Right atrium auricular region (tissue), 2 donors: ENCODE measurements at places on chromosomes 11 and 22. TPM values are rescaled to one million over a fixed set of nuclear protein-coding genes. Genes with fewer than 3 reads are reported as not detected.

CHRDL2 gene
- total RNA-seq: 2.0 TPM

OR10A2 gene
- total RNA-seq: not detected

YPEL4 gene
- 0.63 TPM for total RNA-seq

IL17REL gene
- not detected for total RNA-seq

ELFN2 gene
- not detected for total RNA-seq

KMT2A gene
- 41.7 TPM for total RNA-seq

OR4C45 gene
- total RNA-seq: not detected

SUSD2 gene
- 9.5 TPM for total RNA-seq

OR2D2 gene
- not detected for total RNA-seq

PICALM gene
- total RNA-seq: 286 TPM

FAM180B gene
- not detected for total RNA-seq

ACER3 gene
- total RNA-seq: 11.3 TPM

GGTLC3 gene
- total RNA-seq: not detected

- no peak for DNase-seq
These were observed 355.7 kb downstream of the CNTN5 start for GRCh38 chr11:99376463-99376862.

GRCh38 chr22:19523240-19524169, 705 bp downstream of the CLDN5 start:
- DNase-seq: no peak

GRCh38 chr11:134802116-134802515, 390.1 kb upstream of the B3GAT1 start:
- no peak for DNase-seq

DNA sequence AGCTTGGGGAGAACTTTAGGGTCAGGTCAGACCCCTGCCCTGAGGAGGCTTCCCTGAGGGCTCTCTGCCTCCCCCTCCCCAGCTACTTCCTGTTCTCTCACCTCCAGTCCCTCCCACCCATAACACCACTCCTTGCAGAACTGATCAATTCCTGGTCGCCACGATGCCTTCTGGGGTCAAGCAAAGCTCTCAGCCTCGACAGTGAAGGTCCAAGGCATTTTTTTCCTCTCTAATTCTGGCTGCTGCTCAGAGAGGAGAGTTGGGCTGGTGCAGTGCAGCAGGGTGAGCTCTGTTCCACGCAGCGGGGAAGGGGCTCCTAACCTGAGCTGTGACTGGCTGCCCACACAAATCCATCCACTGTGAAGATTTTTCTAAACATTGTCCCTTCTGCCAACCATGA, 628.4 kb downstream of the BRD1 start:
- no peak for DNase-seq

- DNase-seq: peak; percentile 73
These were observed 380.1 kb downstream of the LARGE1 start for GRCh38 chr22:33539902-33540751.

GRCh38 chr11:26844963-26845362, 123.1 kb upstream of the SLC5A12 start:
- DNase-seq: no peak

GRCh38 chr11:32454993-32455392, 19.7 kb upstream of the WT1 start:
- DNase-seq: no peak

DNA sequence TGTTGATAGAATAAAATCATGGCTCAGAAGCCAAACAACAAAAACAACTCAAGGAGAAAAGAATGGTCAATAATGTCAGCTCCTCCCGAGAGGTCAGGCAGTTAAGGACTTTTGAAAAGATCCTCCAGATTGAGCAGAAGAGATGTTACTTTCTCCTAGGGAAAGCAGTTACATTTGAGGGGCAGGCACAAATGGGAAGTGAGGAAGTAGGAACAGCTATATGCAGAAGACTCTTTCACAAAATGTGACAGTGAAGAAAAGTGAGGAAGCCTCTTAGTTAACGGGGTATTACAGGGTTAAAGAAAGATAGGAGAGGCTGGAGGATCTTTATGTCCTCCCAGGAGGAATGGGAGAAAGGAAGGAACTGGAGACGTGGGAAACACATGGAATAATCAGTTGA, 3.4 kb downstream of the DCHS1 start:
- DNase-seq: no peak

GRCh38 chr11:15374418-15374817, 259.7 kb downstream of the INSC start:
- no peak for DNase-seq

GRCh38 chr22:49512487-49513165, 315.0 kb downstream of the BRD1 start:
- no peak for DNase-seq

GRCh38 chr11:112401036-112401769, 140.5 kb upstream of the PLET1 start:
- no peak for DNase-seq

DNA sequence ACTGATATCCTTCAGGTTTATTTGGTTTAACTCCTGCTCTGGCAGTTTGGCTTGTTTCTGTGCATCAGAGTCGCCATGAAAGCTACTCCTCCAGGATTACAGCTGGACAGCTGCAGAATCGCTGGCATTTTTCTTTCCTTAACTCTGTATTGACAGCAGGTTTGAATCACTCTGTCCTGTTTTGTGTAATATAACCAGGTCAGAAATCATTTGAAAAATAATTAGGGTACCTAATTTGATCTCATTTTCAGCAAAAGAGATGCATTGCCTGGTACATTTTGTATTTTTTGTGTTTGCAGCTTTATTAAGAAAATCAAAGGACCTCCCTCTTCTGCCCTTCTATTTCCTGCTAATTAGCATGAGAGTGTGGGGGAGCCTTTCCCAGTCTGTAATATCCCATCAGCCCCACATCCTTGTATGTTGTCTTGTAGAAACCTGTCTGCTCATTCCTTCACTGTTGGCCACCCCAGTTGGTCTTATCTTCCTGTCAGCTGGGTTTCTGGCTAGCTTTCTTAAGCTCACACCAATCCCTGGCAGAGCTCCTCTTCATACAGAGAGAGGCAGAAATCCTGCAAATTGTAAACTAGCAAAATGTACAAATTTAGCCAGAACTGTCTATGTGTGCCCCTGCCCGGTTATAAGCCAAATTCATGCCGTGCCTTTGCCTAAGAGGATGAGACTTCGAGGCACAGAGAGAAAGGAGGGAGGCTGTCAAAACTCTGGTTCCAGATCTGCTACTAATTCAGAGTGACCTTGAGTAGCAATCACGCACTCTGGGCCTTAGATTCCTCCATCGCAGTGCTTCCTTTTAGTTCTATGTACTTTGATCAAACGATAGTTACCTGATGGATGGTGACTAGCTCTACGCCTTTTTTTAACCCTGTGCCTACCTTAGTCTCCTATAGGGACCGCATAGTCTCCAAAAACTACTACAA, 200.6 kb downstream of the NAV2 start:
- no peak for DNase-seq

GRCh38 chr22:22682807-22683667, 38.6 kb downstream of the GGTLC2 start:
- DNase-seq: no peak

DNA sequence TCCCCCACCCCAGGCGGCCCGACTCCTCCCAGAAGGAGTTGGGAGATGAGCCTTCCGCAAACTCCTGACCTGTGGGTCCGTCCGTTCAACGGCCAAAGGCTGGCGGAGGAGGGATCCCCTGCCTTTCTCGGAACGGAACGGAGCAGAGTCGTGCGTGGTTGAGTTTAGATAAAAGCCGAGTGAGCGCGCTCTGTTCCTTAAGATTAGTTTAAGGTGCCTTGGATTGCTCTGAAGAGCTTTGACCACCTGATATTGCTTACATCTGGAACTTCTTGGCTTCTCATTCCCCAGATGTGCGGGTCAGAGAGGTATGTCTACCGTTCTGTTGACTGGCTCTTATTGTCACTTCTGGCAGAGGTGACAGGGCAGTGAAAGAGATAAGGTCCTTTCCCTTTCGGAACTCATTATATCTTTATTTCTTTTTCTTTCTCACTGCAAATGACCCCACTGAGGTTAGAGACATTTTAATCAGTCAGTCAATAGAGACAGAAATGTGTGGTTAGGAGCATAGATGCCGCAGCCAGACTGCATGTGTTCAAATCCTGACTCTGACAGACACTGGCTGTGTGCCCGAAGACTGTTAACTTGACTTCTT, at the start of gene TRIM6:
Gene TRIM6, plus strand, starts transcription at position 31 of the 595 bp plus-strand sequence. Its CDS starts 261 bp downstream, at position 292.
- peak; percentile 67 for DNase-seq

- no peak for DNase-seq
These were observed 7.1 kb downstream of the NLRX1 start for GRCh38 chr11:119175493-119176077.

DNA sequence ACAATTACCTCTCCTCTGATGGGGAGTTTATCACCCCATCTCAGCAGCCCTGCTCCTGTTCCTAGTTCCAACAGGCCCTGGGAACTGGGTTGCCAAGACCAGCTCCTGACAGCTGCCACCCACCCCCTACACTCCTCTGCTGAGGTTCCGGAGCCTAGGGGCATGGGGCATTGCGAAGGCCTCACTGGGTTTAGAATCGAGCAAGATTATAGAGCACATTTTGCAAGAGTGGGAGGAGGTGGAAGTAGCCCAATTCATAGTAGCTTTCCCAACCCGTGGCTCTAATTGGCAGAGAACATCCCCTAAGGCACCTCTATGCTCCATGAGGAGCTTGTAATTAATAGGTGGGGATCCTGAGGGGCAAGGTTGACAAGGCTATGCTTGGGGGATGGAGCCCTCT, 23.0 kb downstream of the MYEOV start:
- no peak for DNase-seq

GRCh38 chr11:64153812-64154211, 12.1 kb downstream of the MACROD1 start:
- DNase-seq: no peak

GRCh38 chr11:66689661-66690590, 12.2 kb upstream of the RBM4B start:
- DNase-seq: no peak

DNA sequence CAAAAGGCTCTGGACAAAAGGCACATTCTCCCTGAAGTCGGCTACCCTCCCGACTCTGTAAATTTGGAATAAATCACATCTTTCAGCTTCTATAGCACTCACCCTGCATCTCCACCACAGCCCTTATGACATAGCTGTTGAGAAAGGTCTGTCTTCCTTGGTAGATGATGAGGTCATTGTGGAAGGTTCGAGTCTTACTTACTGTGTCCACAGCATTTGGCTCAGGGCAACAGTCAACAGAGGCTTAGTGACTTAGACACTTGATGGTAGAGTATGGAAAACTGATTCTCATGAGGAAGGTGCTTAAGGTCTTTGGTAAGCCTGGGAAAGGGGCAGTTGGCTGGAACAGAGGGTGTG, 45.6 kb downstream of the PTPRJ start:
- DNase-seq: no peak

DNA sequence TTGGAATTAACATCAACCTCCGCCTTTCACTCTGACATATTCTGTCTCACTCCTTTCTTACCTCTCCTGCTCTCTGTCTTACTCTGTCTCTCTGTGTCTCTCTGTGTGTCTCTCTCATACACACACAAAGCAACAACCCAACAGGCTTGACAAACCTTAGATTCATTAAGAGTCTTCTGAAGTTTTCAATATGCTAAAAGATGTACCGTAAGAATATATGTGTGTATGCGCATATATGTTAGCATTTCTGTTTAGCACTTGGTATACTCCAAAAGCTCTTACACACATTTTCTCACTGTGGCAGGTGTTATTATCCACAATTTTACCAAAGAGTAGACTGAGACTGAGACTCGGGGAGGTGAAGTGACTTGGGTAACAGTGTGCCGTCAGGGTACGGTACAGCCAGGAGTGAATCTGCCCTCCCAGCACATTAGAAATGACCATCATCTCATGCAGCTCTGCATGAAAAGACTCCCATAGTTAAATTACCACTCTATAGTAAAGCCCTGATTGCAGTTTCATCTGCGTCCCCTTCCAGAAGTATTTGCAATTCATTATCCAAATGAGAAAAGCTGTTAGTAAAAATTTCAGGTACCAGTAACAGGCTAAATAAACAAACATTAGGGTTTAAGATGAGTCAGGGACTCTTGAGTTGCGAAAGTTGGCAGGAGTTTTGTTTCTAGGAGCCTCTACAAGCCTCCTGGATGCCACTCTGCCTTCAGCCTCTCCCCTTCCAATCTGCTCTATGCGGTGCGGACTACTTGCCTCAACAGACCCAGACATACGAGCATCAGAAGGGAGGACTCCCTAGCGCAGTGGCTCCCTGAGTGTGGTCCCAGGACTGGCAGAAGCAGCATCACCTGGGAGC, 195.2 kb upstream of the TMEM45B start:
- DNase-seq: no peak

DNA sequence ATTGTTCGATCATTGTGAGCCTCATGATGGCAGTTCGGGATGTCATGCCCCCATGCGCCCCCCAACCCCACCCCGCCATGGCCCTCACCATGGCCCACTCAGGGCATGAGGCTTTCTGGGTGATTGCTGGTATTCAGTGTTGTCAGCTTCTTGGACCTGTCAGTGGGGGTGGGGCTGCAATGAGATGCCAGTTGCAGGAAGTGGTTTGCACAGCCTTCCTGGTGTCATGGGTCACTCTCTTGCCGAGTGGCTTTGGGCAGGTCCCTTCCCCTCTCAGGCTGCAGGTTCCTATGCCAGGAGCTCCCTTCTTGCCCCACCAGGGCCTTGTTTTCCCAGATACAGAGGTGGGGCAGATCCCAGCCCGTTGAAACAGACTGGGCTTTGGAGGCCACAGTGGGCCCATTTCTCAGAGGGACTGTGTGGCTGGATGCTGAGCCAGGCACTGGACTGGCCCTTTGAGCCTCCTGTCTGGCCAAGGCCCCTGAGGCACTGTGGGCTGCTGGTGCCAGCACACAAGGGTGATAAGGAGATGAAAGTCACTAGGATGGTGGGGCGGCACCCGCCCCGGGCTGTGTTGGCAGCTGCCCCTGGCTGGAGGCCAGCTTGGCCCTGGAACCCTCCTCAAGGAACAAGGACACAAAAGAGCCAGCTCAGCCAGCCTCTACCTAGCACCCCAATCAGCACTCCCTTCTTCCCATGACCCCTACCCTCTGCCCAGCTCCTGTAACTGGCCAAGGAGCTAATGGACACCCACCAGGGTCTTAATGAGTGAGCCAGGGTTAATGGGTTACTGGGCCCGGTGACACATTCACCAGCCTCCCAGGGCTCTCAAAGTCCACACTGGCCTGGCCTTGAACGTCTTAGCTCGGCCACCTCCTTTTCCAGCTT, 1.5 kb upstream of the GGT1 start:
- DNase-seq: no peak

- no peak for DNase-seq
These were observed 11.4 kb downstream of the SHANK3 start for GRCh38 chr22:50683994-50684371.

GRCh38 chr11:131849485-131849884, 479.1 kb downstream of the NTM start:
- DNase-seq: no peak

- no peak for DNase-seq
These were observed 3.3 kb upstream of the SHISA8 start for GRCh38 chr22:41917903-41918791.

DNA sequence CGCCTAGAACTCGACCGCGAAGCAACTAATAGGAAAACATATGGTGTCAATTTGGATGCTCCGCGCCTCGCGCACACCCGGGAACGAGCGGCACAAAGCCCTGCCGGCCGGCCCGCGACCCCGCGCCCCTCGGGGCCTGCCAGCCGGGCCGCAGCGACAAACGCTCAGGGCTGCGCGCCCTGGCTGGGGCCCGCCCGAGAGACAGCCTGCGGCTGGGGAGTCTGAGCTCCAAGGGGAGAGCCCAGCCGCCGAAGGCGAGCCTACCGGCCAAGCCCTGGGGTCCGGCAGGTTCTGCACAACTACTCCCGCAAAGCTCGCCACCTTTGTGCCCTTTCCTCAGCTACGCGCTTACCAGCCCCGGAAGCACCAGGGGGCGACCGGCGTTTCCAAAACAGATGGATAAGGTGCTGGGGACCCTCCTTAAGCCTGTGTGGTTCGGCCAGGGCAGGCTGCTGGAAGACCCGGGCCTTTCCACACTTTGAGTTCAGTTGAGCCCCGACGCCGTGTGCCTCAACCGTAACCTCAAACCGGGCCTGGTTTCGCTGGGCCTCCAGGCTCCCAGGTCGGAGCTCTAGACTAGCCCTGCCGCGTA, 6.0 kb downstream of the PAX6 start:
- DNase-seq: no peak
